ENCODE measurements at places on chromosomes 7 and 10.

DNA sequence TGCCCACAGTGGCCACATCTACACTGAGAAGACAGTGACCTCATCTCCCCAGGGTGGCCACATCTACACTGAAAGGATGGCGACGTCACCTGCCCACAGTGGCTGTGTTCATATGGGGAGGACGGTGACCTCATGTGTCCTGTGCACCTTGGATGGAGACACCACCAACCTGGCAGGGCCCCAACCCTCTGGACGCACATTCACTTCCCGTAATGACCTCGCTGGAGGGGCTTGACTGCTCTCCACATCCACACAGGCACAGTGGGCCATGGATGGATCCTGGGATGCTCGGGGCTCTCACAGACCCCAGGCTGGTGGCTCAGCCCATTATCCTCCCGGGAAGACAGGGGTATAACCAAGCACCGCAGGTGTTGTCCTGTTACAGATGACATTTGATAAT is 69.7 kb upstream of the BTBD16 start:
- DNase-seq, result no peak

GRCh38 chr7:37418381-37418780 is 30.3 kb downstream of the ELMO1 start:
- DNase-seq, result no peak

DNA sequence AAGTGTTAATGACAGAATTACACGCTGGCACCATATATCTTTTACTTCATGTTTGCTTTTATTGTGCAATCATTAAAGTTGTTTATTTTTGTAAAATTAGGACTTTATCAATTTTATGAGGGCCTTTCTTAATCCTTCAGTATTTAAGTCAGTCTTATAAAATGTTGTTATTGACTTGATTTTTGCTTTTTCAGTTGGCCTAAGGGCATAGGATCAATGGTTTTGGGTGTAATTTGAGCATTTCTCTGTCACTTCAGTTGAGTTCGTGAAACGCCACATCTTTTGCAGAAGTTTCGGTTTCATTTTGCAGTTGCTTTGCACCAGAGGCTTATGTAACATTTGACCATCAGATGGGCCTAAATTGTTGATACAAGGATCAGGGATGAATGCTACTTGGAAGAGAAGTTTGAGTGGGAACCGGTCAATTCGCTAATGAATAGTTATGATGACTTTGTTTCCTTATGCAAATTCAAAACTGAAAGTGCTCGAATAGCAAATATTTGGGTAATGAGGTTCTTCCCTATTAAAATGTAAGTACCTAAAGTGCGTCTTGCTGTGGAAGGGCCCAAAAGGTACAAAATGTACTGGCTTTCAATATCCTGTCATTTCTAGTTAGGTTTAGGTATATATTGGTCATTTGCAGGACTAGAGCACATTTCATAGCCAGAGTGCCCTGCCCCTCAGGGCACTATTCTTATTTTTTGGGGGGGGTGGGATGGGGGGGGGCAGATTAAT is 340.9 kb downstream of the LRMDA start:
- no peak for DNase-seq

GRCh38 chr7:44282601-44283171 is 42.7 kb downstream of the CAMK2B start:
- DNase-seq, result peak; percentile 13

DNA sequence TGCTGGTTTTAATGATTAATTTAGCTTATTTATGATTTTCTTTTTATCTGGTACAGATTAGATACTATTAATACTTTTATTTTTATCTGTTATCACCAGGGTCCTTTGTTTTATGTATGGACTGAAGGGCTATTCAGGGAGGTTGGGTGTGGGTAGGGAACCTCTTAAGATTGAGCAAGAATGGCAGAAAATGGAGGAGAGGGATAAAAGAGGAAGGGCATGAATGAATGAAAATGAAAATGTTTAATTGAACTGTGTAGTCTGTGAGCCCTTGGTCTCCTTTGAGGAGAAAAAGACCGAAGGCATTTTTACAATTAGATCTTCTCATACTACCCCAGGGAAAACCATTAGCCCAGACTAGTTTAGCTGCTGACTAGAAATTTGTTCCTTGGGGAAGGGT is 93.1 kb downstream of the CDK14 start:
- DNase-seq, result no peak

DNA sequence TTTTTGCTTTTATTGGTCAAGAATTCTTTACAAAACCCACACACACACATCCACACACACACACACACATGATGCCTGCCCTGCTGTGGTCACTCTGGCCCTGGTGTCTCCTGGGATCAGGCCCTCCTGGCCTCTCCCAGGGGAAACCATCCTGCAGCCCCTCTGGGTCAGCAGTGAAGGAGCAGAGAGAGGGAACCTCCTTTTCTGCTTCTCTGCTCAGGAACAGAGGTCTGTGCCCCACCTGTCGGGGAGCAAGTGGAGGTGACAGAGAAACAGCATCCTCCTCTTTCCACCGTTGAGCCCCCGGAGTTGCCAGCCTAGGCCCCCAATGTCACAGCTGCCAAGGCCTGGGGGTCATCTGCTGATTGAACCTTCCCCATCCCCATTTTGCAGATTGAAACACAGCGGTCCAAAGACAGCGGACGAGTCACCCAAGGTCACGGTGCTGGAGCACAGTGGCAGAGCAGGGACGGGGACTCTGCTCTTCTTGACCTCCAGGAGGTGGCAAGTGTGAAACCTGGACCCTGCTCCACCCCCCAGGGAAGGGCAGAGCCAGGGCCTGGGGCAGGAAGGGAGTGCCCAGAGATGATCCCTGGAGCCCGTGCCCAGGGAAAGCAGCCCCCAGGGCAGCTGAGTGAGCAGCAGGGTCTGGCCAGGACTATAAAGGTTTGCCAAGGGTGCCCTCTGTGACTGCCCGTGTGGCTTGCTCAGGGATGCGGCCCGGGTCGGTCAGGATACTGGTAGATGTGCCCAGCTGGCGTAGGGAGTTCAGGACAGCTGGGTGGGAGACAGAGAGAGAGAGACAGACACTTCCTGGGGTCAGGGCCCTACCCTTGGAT is 15.0 kb upstream of the TBL2 start:
- no peak for DNase-seq

- no peak for DNase-seq
Measured at GRCh38 chr7:116212869-116213268, 2.5 kb downstream of the TES start.

DNA sequence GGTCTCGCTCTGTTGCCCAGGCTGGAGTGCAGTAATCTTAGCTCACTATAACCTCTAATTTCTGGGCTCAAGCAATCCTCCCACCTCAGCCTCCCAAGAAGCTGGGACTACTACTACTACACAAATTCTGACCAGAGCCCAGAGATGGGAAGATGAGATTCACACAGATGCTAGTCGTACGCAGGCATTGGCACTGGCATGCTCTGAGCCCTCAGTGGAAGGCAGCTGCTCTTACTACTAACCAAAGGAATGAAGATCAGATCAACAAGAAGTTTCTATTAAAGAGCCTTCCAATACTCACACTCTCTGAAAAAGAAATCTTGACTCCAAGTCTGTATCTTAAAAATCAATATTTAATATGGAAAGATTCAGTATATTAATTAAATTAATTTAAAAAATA is 10.7 kb downstream of the GDF2 start:
- no peak for DNase-seq

DNA sequence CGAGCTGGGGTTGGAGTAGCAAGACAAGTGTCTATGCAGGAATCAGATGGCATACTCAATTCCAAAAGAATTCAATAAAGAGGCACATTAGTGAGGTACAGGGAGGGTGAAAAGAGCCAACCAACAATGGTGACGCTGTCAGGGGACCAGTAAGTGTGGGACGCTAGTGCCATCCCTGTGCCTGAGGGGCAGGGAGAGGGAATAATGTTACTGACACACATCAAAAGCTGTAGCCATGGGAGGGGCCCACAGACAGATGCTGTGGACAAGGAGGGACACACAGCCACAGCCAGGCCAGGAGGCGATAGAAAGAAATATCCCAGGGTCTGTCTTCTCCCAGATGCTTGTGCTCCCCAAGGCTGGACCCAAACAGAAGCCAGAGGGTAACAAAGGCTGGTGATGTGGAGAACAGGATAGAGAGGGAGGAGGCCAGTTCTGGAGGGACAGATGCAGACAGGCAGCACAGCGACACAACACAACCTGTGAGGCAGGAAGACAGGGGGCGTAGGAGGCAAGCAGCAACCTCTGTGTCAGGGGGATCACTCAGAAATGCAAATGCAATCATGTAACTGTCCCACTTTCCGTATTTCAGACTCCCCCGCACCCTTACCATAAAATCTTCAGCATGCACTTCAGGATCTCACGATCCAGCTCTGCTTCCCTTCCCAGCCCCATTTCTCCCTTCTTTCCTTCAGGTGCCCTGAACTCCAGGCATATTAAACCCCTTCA is 240.5 kb upstream of the FZD8 start:
- DNase-seq, result no peak

GRCh38 chr7:95723583-95724180 is 48.7 kb upstream of the DYNC1I1 start:
- DNase-seq, result peak; percentile 37

- peak; percentile 48 for DNase-seq
Measured at GRCh38 chr10:110305767-110306451, 1.2 kb upstream of the SMNDC1 start.

DNA sequence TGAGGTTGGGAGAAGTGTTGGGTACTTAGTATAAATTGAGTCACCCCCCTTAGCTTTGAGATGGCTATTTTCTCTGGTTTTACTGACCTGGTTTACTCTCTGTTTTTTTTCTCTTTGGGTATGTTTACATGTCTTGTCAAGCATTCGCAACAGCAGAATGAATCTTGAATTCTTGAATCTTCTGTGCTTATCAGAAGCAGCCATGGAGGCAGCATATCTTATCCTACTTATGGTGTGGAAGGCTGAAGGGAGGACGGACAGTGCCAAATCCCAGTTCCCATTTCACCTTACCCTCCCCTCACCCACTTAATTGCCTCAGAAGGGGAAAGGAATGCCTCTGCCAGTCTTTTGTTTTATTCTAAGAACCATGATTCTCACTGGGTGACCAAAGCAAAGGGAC is 3.7 kb downstream of the SND1 start:
- DNase-seq, result no peak

DNA sequence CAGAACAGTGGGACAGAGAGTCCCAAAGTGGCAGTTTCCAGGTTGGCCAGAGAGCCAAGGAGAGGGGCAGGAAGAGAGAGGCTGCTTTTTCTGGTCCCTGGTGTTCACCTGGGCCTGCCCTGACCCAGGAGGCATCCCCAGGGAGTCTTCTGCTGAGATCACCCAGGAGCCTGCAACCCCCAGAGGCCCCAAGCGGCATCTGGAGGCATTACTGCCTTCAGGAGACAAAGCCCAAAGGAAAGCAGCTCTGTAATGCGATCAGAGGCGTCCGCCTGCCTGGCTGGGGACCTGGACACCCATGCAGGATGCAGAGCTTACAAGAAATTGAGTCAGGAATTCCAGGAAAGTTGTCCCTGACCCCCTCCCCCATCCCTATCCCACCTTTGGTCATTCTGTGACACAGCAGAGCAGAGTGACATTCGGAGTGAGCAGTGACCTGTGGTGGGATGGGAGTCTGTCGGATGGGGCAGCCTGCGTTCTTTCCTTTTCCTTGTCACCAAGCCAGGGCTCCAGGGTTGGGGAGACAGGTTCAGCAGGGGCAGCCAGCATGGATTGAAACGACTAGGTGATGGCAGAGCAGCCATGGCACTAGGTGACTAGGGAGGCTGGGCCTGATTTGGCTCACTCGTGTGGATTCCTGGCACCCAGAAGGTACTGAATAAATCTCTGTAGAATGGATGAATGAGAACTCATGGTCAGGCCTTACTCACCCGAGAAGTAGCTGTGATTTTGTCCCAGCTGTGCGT is 10.4 kb downstream of the UNC5B start:
- DNase-seq, result no peak

DNA sequence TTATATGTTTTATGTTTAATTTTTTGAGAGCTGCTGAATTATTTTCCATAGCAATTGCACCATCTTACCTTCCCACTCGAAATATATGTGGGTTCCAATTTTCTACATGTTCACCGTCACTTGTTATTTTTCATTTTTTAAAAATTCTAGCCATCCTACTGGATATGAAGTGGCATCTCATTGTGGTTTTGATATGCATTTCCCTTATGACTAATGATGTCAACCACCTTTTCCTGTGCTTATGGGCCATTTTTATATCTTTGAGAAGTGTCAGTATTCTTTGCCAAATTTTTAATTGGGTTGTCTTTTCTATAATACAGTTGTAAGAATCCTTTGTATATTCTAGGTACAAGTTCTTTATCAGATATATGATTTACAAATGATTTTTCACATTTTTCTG is 27.8 kb downstream of the NHLRC2 start:
- DNase-seq, result no peak

GRCh38 chr7:149624006-149624405 is 126.4 kb upstream of the ZNF746 start:
- peak; percentile 54 for DNase-seq

DNA sequence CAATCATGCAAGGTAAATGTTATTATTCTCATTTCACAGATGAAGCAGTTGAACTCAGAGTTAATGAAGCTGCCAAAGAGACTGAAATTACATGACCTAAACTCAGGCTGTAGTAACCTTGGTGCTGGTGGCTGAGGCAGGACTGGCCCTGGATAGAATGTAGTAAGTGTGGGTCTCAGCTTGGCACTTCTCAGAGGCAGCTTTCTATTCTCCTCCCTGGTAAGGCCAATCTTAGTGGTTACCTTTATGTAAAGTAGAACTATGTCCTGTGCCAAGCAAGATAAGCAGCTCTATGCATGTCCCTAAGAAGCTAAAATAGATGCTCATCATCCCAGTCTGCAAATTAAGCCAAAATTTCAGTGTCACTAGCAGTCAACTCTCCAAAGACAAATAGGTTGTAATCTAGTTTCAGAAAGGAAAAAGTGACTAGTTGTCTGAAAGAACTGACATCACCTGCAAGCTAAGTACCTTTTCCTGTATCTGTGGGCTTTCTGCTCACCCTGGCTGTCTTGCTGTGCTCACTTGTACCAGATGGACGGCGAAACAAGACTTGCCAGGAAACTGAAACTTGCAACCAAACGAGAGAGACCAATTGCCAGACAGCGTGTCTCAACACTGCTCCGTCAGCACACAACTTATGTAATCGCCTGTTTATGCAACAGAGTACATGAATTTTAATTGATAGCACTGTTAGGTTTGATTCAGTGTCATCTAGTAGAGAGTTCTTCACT is 43.7 kb downstream of the CH25H start:
- peak; percentile 27 for DNase-seq

DNA sequence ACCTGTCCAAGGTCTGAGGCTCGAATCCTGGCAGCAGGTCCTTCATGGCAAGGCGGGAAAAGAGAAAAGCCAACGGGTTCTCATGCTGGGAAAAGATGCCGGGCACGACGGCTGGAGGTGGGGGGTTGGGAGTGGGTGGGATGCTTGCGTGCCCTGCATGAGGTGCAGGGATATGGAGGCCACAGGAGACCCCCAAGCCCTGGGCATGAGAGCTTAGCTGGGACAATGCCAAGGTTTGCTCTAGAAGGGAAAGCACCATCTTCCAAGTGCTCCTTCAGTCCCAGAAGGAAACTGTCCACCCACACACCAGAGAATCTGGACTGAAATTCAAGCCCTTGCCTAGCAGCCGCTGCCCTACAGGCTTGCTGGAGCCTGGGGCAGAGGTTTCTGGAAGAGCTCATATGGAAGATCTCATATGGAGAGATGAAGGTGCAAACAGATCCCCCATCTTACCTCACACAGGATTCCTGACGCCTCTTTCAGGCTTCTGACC is 64.3 kb downstream of the ZRANB1 start:
- peak; percentile 12 for DNase-seq
